ENCODE measurements at places on chromosomes 4 and X.
A peak's percentile ranks its signal among the peaks of the same experiment; 100 is the strongest.

DNA sequence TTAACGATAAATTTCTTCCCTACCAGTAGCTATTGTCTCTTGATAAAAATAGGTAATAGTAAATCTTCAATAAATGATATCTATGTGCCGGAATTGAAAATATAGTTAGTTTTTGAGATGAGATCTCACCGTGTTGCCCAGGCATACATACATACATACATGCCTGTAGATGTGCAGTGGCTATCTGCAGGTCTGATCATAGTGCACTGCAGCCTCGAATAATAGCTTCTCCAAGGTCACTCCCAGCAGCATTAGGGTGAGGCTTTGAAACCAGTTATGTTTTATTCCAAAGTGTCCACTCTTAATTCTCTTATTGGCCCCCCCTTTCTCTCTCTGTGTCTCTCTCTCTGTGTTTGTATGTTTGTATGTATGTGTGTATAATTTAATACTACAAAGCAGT, 37.5 kb downstream of the ZFX start:
- no peak for DNase-seq

DNA sequence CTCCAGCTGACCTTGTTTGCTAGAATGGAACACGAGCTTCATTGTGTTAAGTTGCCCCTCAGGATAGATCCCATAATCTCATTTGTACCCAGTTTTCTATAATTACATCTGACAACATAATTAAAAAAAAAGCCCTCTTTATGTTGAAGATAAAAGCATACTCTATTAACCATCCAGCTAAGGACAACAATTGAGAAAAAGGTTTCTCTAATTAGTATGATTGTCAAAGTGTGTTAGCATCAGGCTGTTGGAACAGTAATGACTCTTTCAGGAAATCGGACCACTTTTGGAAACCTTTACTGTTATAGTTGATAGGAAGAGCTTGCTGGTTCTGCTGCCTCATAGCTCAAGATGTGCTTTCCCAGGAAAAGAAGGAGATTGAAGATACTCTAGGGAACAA, 172.6 kb downstream of the FHIP1A start:
- DNase-seq = no peak

- no peak for DNase-seq
These were observed 37.4 kb upstream of the PACRGL start for GRCh38 chr4:20662851-20663250.

DNA sequence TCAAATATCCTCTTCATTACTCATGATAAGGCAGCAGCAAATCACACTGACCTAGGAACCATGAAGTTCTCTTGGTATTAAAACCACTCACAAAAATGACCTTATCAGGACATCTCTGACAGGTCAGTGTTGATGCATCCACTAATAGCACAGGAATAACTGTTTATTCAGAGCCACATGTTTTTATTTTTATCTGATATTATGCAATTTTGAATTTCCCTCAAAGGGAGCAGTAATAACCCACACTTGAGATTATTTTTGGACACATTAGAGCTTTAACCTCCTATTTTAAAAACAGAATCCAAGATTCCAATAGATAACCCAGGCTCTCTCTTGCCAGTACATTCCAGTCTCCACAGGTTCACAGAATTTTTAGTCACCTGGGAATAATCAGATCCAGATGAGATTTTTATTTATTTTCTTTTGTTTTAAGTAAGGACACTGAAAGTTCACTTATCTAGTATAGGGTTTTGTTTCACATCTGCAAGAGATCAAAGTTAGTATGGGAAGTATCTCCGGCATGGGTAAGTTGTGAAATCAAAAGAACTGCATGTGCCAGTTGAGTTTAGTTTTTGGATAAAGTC, 36.3 kb upstream of the MYOZ2 start:
- DNase-seq = no peak

- peak; percentile 52 for DNase-seq
These were observed 112.0 kb upstream of the TBL1X start for GRCh38 chrX:9352694-9353411.

- no peak for DNase-seq
These were observed 367.0 kb downstream of the RAB28 start for GRCh38 chr4:13117185-13117584.

GRCh38 chrX:9913146-9913433, 54.1 kb upstream of the CLDN34 start:
- no peak for DNase-seq

- no peak for DNase-seq
These were observed 86.0 kb downstream of the PCYT1B start for GRCh38 chrX:24561121-24561520.

GRCh38 chr4:150939530-150939929, 75.6 kb downstream of the LRBA start:
- no peak for DNase-seq

- DNase-seq = no peak
These were observed 183.3 kb upstream of the INTU start for GRCh38 chr4:127449449-127449848.

DNA sequence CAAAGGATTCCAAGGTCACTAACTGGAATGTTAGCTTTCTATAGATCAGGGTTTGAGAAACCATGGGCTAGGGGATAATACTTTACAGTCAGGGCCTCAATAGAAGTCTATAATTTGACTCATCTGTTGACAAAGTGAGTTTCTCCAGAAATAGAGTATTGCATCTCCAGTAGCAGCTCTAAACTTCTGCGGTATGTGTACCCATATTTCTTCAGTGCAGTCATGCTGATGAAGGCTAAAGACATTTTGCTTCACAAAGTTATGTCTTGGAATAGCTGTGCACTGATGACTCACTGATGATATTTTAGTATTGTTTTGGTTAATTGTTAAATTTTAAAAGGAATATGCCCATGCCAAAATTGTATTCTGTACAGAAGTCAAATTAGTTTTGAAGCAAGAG, 464.9 kb upstream of the AMOT start:
- no peak for DNase-seq

DNA sequence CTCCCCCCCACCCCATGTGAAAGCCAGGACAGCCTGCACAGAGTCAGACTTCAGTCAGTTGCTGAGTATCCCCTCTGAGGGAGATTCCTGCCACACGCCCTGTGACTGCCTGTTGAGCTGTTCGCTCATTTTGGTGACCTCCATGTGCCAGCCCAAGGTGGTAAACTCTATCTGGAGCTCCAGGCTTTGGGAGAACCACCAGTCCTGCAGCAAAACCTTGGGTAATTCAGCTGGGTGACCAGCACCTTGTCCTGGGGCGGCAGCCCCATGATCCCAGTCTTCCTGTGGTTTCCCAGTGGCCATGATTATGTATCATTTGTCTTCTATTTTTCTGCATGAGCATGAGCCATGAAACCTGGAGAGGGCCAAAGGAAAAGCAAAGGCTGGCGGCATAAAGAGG, 73.4 kb downstream of the NBDY start:
- DNase-seq = no peak

Data from stimulated activated CD4-positive, alpha-beta T cell treated with anti-CD3 and anti-CD28 coated beads, Interleukin-1b, Interleukin-23, amount 100 ng/mL, for 48 hours (primary cell).